ENCODE measurements at places on chromosomes 7 and 10.

- no peak for DNase-seq
Measured at GRCh38 chr7:98211676-98212531, 665 bp downstream of the BHLHA15 start.

GRCh38 chr10:90738885-90739284 is 119.0 kb downstream of the HTR7 start:
- DNase-seq, result peak; percentile 10

DNA sequence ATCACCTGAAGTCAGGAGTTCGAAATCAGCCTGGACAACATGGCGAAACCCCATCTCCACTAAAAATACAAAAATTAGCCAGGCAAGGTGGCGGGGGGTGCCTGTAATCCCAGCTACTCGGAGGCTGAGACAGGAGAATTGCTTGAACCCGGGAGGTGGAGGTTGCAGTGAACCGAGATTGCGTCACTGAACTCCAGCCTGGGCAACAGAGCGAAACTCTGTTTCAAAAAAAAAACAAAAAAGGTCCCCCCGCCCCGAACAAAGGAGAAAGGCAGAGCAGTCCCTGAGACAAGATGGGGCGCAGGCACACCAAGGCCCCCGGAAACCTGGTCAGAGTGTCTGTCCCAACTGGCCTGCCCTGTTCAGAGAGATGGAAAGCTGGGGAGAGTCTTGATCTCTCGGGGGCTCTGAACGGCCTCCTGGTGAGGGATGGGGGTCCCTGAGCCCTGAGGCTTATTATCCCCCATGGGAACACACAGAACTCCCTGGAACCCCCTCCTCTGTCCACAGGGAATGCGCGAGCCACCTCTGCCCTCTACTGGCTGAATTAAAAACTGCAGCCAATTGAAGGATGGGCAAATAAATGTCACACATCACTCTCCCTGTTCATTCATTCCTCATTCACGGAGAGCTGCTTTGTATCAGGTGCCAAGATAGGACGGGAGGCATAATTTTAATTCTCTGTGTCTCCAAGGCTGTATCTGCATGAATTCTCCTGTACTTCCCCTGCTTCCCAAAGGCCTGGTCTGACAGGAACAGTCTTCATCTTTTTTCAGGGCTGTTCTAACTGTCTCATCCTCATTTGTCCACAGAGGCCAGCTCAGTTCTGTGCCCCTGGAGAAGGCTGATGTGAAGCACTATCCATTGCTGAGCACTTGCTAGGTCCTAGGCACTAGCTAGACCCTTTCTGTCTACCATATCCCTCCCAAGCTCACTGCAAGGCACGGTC is 28.9 kb downstream of the MAT1A start:
- no peak for DNase-seq

GRCh38 chr10:118264838-118265470 is 77.2 kb downstream of the FAM204A start:
- DNase-seq, result no peak

GRCh38 chr7:35647171-35647574 is 47.8 kb downstream of the HERPUD2 start:
- DNase-seq, result peak; percentile 36

GRCh38 chr7:92279396-92280031 is 33.7 kb downstream of the ANKIB1 start:
- DNase-seq, result no peak

GRCh38 chr10:95241533-95241932 is 47.5 kb downstream of the ACSM6 start:
- DNase-seq, result no peak

DNA sequence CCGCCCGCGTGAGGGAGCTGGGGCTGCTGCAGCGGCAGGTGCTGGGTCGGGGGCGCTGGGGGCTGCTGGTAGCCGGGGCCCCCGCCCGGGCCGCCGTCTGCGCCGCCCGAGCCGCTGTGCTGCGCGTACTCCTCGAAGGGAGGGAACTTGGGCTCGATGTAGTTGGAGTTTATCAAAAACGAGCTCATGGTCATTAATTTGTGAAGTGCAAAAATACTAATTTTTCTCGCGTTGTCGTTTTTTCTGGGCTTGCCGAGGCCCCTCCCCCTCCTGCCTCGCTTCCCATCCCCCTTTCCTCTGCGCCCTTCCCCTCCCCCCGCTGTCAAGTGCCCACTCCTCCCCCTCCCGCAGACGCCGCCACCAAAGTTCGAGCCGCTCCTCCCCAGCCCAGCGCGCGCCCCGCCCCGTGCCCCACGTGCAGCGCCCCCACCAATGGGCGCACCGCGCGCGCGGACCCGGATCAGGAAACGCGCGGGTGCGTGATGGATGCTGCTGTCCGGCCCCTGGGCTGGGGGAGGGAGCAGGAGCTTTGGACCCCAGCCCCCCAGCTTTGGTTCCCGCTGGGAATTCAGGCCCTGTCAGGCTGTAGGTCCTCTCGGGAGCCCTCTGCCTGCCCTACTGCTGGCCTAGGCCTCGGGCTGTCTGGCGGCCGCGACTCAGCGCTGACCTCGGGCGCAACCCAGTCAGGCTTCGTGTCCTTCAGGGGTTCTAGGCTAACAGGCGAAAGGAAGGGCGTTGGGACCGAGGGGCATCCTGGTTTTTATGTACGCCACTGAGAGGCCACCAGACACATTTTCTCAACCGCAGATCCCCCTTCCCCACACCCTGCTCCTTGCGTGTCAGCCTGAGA is at the start of gene HOXA4:
HOXA4 (minus strand) TSS at position 218 of the 850 bp plus-strand sequence; CDS start at position 194, 24 bp downstream.
- DNase-seq, result peak; percentile 94

DNA sequence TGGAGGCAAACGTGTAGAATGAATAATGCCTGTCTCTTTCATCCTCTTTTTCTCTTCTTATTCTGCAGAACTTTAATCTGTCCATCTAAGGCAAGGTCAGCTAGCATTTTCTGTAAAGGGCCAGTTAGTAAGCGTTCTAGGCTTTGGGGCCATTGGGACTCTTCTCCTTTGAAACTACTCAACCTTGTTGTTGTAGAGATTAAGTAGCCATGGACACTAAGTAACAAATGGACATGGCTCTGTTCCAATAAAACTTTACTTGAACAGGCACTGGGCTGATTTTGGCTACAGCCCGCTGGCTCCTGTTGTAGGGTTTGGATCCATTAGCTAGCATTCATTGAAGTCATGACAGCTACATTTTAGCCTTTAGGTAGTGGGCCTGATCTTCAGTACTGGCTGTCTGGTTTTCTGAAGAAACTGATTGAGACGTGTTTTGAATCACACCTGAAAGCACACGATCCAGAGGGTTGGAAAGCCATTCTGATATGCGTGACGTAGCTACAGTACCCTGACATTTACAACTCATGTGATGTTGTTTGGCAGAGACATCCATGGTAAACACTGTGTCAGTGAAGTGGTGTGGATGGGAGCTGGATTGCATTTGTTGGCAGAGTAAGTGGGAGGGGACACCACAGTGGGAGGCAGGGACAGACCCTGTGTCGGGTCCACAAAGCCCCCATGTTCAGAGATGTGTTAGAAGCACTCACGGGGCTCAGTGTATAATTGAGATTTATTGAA is 92.5 kb downstream of the MTPN start:
- no peak for DNase-seq

- no peak for DNase-seq
Measured at GRCh38 chr7:50957855-50958254, 175.2 kb upstream of the GRB10 start.

GRCh38 chr10:23065181-23065948 is 30.0 kb upstream of the MSRB2 start:
- no peak for DNase-seq

GRCh38 chr10:17022896-17023295 is 106.7 kb downstream of the CUBN start:
- DNase-seq, result no peak

- DNase-seq, result no peak
Measured at GRCh38 chr10:117550076-117550475, 7.5 kb downstream of the EMX2 start.

GRCh38 chr7:20235288-20235687 is 18.1 kb upstream of the MACC1 start:
- no peak for DNase-seq

- DNase-seq, result no peak
Measured at GRCh38 chr10:125983656-125984055, 87.3 kb downstream of the FANK1 start.

GRCh38 chr7:15891151-15891881 is 204.8 kb upstream of the MEOX2 start:
- DNase-seq, result no peak

DNA sequence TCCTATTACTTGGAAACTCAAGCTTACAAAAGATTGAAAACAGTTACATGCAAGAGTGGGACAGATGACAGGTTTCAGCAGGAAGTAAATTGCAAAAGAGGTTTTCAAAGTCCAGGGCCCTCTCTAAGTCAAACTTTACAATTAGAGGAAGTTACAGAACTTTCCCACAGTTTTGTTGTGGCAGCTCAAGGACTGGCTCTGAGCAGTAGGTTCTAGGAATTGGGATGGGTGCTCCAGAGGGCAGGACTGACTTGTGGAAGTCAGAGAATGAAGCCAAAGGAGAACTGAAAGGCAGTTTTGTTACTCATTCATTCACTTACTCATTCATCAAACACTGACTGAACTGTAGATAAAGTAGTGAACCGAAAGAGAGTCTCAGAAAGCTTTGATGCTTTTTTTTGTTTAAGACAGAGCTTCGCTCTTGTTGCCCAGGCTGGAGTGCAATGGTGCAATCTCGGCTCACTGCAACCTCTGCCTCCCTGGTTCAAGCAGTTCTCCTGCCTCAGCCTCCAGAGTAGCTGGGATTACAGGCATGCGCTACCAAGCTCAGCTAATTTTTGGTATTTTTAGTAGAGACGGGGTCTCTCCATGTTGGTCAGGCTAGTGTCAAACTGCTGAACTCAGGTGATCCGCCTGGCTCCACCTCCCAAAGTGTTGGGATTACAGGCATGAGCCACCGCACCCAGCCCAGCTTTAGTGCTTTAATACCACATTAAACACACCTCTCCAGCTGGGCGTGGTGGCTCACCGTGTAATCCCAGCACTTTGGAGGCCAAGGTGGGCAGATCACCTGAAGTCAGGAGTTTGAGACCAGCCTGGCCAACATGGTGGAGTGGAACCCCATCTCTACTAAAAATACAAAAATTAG is 66.8 kb upstream of the CCNJ start:
- DNase-seq, result no peak

GRCh38 chr7:906776-907157 is 30.4 kb downstream of the GET4 start:
- no peak for DNase-seq

DNA sequence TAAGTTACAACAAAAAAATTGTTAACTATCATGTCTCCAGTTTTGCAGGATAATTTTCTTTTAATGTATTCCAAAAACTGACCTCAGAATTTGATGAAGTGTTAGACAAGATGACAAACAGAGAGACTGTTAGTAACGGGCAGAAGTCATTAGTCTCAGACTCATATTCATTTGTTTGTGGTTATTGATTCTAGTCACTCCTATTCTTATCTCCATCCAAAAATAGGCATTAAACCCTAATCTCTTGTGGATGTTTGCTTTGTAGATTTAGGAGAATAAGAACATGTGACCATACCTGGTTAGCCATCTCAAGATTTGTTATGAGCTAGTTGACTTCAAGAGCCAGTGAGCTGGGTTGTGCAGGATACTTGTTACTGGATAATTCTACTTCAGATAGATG is 261.1 kb downstream of the AUTS2 start:
- no peak for DNase-seq

DNA sequence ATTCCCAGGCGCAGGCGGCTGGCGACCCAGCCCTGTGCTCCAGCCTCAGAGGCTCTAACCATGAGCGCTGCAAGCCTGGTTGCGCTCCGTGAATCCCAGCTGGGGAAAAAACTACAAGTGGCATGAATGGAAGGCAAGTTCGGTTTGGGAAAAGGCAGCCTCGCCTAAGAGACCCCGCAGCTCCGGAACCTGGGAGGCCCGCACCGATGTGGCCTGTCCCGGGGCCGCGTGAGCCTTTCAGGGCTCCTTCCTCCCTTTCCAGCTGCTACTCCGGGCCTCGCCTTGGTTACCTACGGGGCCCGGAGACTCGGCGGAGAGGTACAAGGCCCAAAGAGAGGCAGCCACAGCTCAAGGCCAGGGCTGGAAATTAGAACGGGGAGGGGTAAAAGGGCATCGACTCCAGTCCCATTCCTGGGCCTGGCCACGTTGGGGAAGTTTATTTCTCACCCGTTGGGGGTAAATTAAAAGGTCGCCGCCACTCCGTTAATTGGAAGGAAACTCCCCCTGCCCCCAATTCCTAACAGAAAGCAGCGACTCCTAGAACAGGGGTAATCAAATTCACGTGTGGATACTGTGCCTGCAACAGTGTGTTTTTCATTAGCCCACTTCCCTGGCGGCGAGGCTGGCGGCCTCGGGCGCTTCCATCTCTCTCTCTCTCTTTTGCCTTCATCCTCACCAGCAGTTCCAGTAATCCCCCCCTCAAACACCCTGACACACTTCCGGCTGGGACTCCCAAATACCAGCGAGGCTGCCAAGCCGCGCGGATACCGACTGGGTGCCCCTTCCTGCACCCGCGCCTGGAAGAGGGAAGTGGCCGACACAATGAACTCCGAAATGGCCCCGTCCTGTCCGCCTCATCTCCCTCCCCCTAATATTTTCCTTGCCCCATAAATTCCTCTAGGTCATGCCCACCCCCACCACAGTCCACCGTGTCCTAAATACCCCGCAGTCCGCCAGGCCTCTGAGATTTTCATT is 1.5 kb upstream of the HOXA9 start:
- no peak for DNase-seq

- no peak for DNase-seq
Measured at GRCh38 chr10:125076891-125077541, 83.3 kb downstream of the CTBP2 start.

- no peak for DNase-seq
Measured at GRCh38 chr7:25663877-25664276, 435.6 kb upstream of the NPVF start.

- DNase-seq, result no peak
Measured at GRCh38 chr10:4742217-4742616, 83.8 kb upstream of the AKR1E2 start.

- DNase-seq, result no peak
Measured at GRCh38 chr10:93073539-93074146, at the start of gene CYP26A1. Gene CYP26A1 (plus strand): TSS chr10:93073893. CDS start chr10:93073935, 42 bp downstream.

DNA sequence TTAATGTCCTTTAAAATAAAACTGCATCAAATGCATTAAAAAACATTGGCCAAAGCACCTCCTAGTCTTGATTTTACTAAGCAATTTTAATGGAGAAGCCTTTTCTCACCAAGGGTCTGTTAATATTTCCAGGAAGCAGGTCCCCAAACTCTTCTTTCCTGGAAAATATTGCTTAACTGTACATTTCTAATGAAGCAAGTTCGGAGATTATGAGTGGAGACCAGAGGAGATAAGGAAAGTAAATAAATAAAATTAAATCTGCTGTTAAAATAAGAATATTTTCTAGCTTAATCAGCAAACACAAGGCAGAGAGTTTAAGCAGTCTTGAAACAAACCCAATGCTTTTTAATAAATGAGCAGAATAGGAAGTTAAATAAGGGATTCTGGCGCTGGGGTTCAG is 322.4 kb downstream of the PTEN start:
- no peak for DNase-seq

GRCh38 chr10:30827531-30828120 is 198.1 kb upstream of the LYZL2 start:
- no peak for DNase-seq

DNA sequence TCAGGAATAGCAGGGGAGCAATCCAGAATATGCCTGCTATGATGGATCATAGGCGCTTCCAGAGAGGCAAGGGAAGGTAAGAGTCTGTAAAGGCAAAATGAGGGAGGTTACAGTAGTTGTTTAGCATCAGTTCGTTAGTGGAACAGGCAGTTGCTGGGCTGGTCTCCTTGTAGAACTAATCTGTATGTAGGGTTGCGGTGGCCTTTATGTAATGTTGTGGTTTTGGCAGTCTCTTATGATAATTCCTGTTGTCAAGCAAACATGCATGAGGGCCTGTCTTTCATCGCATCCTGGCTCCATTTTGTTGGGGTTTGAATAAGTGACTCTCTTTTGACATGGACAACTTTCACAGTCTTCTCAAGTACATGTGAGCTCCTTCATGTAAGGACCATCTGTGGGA is 427.8 kb upstream of the LRGUK start:
- DNase-seq, result no peak
